ENCODE measurements at places on chromosomes 12 and 14.

DNA sequence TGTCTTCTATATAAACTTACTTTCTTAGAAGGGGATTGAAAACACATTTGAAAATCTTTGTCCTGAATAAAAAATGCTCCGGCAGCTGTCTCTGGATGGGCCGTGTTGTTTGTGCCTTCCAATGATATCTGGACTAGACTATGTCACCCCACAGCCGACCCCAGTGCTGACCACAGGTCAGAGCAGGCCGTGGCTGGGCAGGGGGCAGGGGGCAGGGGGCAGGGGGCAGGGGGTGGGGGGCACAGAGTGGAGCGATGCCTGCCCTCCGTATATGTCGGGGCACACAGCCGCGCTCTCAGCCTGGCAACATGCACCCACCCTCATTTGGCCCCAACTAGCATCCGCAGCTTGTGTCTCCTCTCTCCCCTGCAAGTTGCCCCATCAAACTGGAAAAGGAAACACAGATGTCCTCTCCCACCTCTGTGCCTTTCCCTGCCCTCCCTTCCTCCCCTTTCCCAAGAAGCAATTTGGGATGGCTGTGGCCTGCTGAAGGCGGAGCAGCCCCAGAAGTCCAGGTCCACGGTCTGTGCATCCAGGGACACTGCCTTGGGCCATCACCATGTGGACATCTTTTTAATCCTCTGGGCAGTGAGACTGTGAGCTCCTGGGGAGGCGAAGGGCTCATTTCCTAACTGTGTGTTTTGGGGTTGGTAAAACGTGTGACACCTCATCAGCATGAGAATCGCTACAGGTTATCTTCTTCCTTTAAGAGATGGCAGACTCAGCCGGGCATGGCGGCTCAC is 295.7 kb upstream of the RTL1 start:
- no peak for ATAC-seq

DNA sequence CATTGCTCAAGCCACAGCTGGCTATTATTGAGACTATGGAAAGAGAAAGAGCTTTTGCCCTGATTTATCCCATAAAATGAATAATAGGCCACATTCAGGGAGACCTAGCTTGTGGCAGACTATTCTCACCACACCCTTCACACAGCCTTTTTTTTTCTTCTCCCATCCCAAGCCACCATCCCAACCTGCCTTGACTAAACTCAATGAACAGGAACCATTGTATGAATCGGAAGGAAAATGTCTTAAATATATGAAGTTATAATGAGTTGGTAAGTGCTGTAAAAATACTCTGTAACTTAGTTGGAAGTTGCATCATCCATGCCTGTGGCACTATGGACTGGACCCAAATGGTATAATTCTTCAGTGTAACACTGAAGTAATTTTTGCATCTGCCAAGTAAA is 338.4 kb downstream of the RAD51B start:
- ATAC-seq: no peak

DNA sequence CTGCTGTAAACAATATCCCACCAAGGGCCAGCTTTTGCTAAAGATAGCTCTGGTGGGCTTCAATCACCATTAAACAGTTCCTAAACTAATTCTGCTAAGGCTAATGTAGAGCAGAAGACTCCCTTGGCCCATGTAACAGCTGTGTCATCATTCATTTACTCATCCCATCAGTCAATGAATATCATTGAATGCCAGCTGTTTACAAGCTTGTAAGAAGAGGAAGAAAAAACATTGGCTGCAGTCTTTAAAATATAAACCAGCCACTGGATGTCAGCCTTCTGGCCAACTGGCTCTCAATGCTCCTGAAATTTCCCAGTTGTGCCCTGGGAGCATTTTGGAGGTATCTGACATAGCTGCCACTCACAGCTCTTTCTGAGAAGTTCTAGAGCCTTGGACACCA is 18.0 kb upstream of the MAP3K9 start:
- no peak for ATAC-seq

DNA sequence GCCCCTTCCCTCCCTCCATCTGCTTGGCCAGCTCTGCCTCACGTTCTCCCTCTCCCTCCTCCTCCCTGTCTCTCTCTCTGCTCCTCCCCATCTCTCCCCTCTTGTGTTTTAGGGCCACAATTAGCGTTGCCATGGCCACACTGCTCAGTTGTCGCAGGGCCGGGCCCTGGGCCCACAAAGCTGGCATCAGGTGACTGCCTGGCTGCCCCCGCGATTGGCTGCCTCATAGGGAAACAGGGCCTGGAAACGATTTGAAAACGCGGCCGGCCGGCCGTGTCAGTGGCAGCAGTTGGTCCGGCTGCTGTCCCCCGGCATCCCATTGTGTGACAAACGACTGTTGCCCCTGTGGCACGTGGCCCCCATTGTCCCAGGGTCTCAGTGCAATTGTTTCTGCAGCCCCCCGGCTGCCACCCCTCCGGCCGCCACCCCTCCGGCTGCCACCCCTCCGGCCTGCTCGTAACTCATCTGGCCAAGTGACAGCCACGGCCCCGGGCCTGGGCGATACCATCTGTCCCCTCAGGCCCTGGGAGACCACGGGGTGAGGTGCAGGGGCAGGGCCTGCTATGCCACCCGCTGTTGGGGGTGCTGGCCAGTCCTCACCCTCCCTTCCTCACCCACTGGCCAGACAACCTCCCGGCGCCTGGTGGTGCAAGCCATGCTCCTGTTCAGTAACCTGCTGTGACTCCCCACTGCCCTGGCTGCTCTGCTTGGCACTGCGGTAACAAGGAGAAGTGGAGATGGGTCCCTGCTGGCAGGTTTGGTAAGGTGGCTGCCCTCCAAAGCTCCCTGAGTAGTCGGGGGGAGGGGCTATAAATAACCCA is 17.4 kb downstream of the FOXN4 start:
- ATAC-seq: peak; percentile 75

DNA sequence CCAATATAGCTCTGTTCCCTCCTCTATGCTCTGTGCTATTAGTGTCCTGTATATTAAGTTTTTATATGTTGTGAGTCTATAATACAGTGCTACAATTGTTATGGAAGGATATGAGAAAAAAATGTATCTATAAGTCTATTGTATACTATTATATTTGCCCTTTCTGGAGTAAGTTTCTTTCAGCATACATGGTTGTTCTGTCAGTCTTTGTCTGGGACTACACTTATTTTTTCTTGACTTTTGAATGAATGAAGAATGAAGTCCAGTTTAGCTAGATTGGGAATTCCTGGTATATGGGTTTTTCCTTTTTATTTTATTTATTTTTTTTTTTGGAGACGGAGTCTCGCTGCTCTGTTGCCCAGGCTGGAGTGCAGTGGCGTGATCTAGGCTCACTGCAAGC is 76.0 kb upstream of the DNM1L start:
- no peak for ATAC-seq

- ATAC-seq: no peak
Observed at GRCh38 chr14:105444859-105445258, 25.2 kb downstream of the MTA1 start.

DNA sequence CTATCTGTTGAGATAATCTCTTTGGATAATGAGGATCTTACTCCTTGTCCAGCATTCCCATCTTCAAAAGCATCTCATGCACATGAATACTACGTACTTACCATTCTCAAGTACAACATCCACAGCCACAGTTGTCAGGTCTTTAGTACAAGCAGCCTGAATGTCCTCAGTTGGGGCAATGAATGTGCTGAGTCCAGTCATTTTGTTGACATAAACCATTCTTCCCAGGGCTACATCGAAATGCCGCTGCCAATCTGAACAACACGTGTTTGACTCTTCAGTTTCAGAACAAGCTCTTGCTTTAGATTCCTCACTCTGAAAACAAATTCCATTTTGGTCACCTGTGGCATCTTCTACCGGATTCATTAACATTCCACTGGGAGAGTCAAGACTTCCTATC is 5.0 kb downstream of the MLH3 start:
- no peak for ATAC-seq

DNA sequence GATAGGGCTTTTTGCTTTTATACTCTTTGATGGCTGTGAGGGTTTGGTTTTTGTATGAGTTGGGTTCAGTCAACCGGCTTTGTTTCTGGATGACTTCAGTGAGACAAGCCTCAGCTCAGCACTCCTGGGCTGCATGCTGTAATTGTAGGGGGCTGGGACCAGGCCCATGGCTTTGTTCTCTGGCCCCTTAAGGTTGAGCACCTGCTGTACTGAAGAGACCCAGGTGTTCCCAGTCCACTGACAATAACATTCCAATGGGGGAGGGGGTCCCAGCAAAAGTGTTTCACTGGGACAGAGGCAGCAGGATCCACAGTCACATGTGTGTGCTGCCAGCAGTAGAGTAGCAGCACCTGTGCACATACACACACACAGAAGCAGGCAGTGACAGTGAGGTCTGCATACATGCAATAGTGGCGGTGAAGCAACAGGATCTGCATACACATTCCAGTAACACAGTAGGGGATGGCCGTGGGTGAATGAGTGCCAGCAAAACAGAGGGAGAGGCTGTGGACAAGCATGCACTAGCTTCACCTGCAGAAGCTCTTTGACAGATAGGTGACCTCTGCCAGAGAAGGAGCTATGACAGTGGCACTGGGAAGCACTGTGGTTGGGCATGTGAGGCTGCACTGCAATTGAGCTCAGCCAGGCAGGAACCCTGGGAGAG is 240.4 kb downstream of the ASCL1 start:
- no peak for ATAC-seq

GRCh38 chr12:71524626-71525025 is 85.0 kb downstream of the LGR5 start:
- no peak for ATAC-seq

- ATAC-seq: no peak
Observed at GRCh38 chr14:102231476-102232347, 73.3 kb downstream of the MOK start.

- ATAC-seq: no peak
Observed at GRCh38 chr12:68332728-68333630, 817 bp upstream of the MDM1 start.

GRCh38 chr12:81332054-81332453 is 254.2 kb downstream of the ACSS3 start:
- ATAC-seq: no peak

- ATAC-seq: peak; percentile 12
Observed at GRCh38 chr12:125331342-125332052, 266.3 kb downstream of the AACS start.

- ATAC-seq: no peak
Observed at GRCh38 chr12:124434354-124434753, 133.1 kb downstream of the NCOR2 start.

GRCh38 chr12:115794659-115795081 is 482.8 kb downstream of the MED13L start:
- ATAC-seq: no peak

DNA sequence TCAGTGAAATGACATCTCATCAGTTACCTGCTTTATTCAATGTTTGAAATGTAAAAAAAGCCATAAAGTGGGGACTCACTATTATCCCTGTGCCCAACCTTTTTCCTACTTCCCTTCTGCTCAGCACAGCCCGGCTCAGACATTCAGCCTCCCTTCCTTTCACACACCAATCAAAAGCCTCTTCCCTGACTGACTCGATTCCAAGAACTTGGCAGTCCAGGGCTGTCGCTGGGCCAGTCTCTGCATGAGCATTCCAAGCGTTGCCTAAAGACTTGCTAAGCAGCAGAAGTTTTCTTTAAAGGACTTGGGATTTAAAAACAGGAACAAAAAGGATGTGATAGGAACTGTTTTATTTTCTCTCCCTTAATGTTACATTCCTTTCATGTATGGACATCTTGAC is 22.7 kb downstream of the ITPR2 start:
- peak; percentile 93 for ATAC-seq

DNA sequence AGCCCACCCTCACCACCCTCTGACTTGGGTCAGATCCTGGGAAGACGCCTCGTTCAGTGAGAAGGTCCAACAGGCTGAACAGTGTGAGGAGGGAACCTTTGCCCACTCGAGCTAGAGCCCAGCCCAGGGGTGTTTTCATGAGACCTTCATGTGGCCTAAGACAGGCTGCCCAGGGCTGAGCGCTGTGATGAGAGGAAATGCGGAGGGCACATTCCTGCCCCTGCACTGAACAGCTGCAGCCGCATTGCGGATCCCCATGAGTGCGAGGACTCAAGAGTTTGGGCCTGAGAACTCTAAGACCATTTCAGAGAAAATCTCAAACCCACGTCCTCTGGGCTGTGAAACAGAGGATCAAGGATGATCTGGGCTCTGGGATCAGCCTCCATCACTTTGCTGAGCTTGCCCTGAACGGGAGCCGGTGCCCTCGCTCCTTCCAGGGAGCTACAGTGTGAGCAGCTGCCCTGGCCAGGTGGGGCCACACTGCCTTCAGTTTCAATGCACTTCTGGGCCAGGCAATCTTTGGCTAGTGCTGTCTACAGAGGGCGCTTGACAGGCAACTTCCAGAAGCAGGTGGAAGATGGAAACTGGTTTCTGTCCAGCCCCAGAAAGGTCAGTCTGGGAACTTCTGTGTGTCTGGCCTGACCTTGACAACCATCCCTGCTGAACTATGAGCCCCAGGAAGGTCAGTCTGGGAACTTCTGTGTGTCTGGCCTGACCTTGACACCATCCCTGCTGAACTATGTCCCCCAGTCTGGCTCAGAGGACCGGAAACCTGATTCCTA is 43.5 kb upstream of the P2RX7 start:
- no peak for ATAC-seq

GRCh38 chr14:102352213-102352612 is 10.5 kb downstream of the CINP start:
- ATAC-seq: no peak

DNA sequence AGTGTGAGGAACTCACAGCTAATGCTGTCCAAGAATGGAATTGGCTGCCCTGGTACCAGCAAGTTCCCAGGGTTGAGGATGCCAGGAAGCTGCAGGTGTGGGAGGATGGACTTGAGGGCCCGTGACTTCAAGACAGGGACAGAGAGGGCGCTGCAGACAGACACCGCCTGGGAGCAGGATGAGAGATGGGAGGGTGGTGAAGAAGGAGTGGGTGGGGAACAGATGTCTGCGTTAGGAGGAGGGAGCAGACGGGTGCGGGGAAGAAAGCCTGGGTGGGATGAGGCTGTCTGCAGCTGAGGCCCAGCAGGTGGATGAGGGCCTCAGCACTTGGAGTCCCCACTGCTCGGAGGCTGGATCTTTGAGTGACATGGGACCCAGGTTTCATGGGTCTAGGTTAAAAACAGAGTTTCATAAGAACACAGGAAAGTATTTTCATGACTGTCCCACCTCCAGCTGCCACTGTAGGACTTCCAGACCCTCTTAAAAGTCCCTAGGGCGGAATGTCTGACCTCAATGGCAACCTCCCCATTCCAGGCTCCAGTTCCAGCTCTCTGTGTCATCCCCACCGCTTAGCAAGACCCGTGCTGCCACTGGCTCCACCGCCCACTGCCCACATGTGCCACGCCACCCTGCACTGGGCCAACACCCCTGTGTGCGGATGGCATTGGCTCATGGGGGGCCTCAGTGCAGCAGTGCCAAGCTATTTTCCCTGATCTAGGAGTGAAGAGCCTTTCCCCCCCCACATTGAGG is 70.3 kb upstream of the SCN8A start:
- no peak for ATAC-seq

GRCh38 chr12:1907652-1908611 is 10.5 kb downstream of the CACNA2D4 start:
- ATAC-seq: no peak

DNA sequence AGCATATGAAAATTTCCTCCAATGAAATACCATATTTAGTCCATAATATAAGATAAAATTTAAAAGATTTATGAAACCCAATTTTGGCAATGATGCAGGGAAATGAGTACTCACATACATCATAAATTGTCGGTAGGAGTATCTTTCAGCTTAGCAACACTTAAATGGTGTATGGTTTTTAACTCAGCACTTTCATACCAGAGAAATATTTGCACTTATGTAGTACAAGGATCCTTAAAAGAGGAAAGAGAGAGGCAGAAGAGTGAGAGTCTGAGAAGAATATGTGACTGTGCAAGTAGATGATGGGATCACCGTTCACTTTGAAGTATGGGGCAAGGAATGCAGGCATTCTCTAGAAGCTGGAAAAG is 379.3 kb upstream of the DCN start:
- ATAC-seq: no peak

- ATAC-seq: no peak
Observed at GRCh38 chr14:99459481-99460100, 21.1 kb downstream of the SETD3 start.
